ENCODE measurements at places on chromosomes 2 and 18. TPM values are rescaled to one million over a fixed set of nuclear protein-coding genes. Genes with fewer than 3 reads are reported as not detected.

Gene CD8B2
- total RNA-seq: not detected

Gene ASXL3
- not detected for total RNA-seq

Gene FIGN
- total RNA-seq: 1.5 TPM

Gene DYNAP
- total RNA-seq: not detected

Gene PDE1A
- total RNA-seq: 0.17 TPM

Gene COL5A2
- total RNA-seq: 41.6 TPM

Gene C2orf80
- total RNA-seq: not detected

Gene VAMP8
- total RNA-seq: 17.3 TPM

Gene GATA6
- total RNA-seq: 1.7 TPM

Gene THUMPD2
- total RNA-seq: 14.5 TPM

Gene ZSWIM2
- not detected for total RNA-seq

Gene KCNJ13
- total RNA-seq: not detected

Gene STAT4
- total RNA-seq: 3.9 TPM

Gene CYP27A1
- 0.32 TPM for total RNA-seq

Gene SUMO1
- total RNA-seq: 146 TPM

Gene PRSS56
- 0.11 TPM for total RNA-seq

Gene SH3RF3
- 0.50 TPM for total RNA-seq

Gene IHH
- total RNA-seq: 0.45 TPM

Gene DSC1
- total RNA-seq: not detected

Gene CNDP1
- total RNA-seq: not detected

Measured in A549 treated with GW870086 at 1 μM for 4 hours (cell line).